ENCODE measurements at places on chromosomes 3 and 15.

GRCh38 chr3:152328841-152329240 is 60.1 kb downstream of the MBNL1 start:
- DNase-seq: peak; percentile 86

DNA sequence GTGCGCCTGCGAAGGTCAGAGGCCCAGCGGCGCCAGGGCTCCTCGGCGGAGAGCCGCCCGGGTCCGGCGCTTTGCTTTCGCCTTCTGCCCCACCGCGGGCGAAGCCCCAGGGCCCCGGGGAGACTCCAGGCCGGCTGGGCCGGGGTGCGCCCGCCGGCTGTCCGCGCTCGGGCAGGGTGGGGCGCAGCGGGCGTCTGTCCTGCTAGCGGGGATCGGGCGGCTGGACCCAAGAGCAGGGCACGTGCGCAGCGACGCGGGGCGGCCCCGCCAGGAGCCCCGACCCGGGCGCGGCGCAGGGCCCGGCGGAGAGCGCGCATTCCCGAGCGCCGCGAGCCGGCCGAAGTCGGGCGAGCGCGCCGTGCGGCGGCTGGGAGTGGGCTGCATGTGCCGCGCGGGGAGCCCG is 569 bp upstream of the ALDH1A3 start:
- no peak for DNase-seq

DNA sequence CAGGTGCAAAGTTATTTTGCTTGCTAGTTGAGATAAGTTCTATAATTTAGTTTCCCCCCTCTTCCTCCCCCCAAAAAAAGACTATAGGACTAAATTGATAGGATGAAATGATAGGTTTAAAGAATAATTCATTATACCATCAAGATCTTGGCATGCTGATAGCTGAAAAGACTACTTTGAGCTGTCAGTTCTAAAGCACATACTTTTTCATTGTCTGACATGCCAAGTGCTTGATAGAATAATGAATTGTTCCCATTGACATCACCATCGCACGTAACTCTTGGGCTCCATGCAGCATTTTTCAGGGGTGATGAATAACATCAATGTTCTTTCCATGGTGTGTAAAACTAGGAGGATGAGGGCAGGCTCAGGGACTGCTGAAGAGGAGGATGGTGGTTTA is 32.3 kb upstream of the TAFA4 start:
- DNase-seq: no peak

GRCh38 chr3:130687327-130687726 is 59.3 kb downstream of the PIK3R4 start:
- peak; percentile 37 for DNase-seq

DNA sequence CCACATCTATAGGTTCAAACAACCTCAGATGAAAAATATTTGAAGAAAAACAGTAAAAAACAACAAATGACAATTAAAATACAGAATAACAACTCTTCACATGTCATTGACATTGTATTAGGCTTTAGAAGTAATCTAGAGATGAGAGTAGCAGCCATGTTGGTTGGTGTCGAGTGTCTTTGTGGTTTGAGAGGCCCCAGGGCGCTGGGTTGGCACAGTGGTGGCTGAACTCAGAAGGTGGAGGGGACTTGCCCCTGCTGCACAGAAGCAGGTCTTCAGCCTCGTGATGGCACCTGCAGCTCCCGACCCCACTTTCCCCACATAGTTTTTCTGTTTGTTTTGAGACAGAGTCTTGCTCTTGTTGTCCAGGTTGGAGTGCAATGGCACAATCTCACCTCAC is 187.2 kb downstream of the OSBPL10 start:
- no peak for DNase-seq

DNA sequence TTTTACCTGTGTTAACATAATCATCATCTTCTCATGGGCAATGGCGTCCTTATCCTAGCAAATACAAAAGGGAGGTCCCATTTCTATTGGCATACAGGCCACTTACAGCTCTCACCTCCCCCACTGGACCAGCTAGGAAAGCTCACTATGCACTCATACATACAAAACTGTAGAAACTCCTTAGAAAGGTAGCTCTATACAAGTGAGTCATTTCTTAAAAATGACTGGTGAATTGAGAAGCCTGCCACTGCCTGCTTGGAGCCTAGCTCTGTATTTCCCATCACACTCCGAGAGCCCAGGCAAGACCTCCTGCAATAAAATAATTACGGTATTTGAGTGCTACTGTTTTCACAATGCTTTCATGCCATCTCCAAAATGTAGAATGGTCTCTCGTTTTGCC is 321.8 kb downstream of the ULK4 start:
- DNase-seq: no peak

DNA sequence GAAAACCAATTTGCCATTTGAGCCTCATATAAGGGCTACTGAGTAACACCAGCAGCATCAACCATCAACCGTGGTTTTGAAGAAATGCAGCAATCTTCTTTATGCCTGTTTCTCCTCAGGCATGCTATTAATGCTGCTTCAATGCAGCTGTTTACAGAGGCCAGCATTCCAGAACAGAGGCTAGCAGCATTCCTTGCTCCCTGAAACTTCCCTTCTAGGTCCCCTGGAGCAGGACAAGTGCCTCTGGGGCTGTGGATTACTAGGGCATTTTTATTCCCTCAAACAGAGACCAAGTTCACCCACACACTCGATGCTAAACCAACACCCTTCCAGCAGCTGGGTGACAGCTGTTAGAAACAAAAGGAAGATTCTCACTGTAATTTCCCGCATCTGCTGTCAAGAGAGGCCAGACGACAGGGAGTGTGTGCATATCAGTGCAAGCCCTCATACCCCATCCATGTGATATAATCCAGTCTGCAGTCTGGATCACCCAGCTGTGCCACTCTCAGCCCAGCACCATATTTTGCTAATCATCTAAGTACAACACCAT is 57.5 kb downstream of the HOMER2 start:
- DNase-seq: peak; percentile 55

DNA sequence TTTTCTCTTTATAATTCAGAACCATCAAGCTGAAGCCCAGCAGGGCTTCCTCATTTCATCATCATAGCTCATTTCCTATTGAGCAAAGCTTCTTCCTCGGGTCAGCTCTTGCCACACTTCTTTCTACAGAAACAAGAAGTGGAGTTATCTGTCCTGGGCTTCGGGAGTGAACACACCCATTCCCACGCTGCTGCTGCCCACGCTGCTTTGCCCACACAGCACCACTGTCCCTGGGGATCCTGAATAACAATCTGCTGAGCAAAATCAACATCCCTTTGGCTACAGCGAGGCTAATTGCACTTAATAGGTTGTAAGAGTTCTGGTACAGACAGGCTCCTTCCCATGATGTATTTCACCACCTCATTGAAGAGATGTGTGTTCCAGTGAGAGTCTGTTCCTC is 23.7 kb downstream of the CEP19 start:
- peak; percentile 10 for DNase-seq

DNA sequence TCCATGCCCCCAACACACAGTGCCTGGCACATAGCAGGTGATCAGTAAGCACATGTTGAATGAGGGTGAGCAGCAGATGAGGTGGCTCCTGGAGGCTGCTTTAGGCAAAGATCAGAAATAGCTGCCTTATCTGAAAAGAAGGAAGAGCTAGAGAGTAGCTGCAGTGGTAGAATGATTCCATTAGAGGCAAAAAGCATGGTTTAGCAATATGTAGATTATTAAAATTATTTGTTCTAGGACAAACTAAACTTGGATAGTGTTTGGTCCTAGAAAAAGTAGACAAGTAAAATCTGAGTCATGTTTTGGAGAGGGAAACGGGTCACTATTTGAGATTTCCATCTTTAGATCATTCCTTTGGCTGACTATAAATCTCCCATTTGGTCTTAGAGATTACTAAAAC is 32.1 kb downstream of the KIF7 start:
- no peak for DNase-seq

DNA sequence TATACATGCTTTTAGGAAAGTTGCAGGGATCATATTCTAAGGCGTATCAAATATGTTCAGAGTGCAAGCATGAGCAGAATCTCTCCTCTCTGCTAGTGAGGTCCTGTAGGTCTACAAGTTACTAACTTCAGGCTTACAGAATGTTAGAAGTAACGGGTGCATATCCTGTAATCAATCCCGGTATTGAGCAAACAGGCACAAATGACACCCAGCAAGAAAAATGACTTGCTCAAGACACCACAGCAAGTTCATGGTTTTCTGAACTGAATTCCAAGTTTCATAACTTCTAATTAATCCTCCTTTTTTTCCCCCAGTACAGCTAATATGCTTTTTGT is 353.9 kb upstream of the TPRG1 start:
- no peak for DNase-seq

DNA sequence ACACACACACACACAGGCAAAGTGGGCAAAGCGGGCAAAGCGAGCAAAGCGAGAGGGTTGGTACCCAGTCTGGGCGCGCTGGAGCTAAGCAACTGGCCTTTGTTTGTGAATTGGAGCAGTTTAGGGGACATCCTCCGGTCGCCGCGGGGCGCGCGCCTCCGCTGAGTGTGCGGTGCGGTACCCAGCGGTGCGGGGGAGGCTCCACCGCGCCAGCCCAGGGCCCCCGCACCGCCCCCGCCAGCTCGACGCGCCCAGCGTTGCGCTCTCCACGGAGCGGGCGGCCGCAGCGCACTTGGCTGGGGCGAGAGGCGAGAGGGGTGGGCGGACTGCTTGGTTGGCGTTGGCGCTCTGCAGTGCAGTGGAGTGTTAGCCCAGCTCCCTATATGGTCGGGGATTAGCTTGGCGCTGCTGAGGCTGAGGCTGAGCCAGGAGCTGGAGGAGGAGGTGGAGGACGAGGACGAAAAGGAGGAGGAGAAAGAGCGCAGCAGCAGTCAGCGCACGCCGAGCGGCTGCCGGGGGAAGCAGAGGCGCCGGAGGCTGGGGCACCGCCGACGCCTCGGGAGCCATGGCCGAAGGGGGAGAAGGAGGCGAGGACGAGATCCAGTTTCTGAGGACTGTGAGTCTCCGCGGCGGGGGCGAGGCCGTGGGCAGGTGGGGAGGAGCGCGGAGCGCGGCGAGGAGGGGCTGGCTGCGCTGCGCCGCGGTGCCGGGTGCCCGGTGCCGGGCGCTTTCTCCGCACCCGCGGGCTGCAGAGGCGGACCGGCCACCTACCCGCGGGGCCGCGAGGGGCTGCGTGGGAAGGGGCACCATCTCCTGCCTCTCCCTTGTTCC is at the start of gene RYR3:
Gene RYR3 (plus strand): TSS at position 487 of the 831 bp plus-strand sequence. CDS start 79 bp downstream, at position 566.
- peak; percentile 45 for DNase-seq

DNA sequence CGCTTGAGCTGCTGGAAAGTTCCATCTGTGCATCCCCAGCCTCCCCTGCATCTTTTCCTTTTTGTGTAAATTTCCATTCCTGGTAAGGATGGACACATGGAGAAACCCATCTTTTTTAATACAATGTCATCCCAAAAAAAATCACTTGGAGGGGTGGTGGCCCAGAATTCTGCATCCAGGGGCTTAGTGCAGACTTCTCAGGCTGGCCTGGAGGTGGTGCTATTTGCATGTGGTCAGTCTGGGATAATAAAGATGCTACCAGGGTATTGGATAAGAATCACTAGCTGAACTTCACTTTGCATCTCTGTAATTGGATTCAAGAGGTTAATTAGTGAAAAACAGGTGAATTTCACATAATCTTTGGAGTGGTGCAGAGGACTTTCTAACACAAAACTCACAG is 1.8 kb upstream of the ZSCAN2 start:
- peak; percentile 32 for DNase-seq

- DNase-seq: no peak
Observed at GRCh38 chr15:81126892-81127291, 7.2 kb upstream of the CFAP161 start.

DNA sequence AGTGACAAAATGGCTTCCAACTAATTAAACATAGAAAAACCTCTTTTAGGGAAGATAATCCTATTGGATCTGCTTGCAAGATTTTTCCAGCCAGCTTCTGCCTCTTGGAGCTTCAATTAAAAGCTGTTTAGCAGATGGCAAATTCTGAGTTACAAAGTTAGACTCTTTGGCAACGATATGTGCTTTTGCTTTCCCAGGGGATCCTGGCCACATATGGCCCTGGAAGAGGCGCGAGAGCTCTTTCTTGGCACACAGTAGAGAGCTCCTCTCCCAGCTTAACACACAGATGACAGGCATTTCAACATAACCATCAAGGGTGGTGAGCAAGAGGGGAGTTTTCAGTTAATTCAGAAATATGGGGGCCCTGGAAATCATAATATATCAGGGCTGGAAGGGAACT is 41.6 kb upstream of the GALNT15 start:
- no peak for DNase-seq

DNA sequence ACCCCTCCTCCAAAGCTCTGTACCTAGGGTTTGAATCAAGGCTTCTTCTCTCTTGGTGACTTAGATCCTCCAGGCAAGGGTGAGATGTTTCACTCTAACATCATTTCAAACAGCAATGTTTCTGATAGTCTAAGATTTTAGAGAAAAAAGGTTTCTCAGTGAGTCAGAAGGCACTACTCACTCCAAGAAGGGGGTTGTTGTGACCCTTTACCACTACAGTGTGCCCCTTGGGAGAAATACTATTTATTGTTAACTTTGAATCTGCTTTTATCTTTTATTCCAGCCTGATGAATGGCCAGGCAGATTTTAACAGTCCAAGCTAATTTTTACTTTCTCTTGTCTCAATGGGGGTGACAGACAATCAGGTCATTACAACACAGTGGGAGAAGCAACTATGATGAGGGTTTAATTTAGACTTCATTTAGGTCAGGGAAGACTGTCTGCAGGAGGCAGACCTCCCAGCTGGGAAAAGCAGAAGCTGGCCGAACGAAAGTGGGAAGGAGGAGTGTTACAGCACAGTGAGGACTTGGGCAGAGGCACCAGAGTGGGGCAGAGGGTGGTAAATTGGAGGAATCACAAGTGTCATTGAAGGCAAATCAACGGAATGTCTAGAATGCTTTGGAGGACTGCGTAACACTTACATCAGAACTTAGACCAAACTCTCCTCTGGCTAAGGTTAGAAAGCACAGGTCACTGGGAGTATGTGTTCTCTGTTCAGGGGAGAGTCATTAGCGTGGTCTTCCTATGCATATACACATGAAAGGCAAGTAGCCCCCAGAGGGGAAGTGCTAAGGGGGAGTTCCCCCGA is 21.2 kb downstream of the ZNF860 start:
- peak; percentile 92 for DNase-seq

GRCh38 chr15:41890050-41890690 is 3.7 kb downstream of the SPTBN5 start:
- DNase-seq: no peak

DNA sequence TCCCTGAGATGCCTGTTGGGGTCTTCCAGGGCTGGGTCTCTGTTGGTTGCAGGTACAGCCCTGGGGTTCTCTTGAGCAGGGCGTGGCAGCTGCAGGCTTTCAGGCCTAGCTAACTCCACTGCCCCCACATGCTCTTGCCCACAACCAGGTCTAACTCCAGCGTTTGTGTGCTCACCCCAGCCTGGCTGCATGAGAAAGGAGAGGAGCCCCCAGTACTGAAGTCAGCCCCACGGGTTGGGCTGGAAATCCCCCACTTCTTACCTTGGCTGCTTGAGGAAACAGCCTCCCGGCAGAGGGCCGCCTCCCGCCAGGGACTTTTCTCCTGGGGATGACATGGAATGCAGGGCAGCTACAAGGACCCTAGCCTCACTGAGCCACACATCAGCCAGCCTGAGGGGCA is 16.7 kb upstream of the DLL4 start:
- DNase-seq: no peak

DNA sequence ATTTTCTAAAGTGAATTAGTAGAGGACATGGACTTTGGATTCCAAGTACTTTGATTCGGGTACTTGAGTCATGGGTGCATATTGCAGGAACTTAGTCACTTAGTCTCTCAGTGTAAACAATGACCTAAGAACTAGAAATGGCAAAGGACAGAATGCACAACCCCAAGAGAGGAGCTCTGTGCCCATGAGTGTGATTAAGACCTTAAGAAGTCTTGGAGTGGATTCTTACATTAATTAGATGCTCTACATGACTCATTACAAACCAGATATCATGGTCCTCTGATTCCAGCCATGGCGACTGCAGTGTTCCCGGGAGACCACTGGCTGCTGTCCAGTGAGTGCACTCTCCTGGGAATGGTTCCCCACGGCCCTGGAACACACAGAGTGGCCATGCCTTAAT is 251.5 kb downstream of the GABRG3 start:
- peak; percentile 89 for DNase-seq
